Cortex of kidney (tissue), 1 donor: ENCODE measurements at places on chromosomes 7 and 10.

DNA sequence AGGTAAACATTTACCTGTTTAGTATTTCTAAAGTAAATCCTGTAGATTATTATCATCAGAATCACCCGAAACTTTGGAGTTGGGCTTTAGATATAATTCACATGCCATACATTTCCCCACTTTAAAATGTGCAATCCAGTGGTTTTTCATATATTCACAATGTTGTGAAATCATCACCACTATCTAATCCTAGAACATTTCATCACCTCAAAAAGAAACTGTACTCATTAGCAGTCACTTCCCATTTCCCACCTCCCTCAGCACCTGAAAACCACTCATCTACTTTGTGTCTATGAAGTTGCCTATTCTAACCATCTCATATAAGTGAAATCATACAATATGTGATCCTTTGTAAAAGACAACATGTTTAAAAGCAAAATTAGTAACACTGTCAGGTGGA lies 182.6 kb downstream of the FZD1 start:
- no peak for DNase-seq

- DNase-seq = no peak
Observed at GRCh38 chr7:149869291-149869650, 4.5 kb upstream of the ATP6V0E2 start.

DNA sequence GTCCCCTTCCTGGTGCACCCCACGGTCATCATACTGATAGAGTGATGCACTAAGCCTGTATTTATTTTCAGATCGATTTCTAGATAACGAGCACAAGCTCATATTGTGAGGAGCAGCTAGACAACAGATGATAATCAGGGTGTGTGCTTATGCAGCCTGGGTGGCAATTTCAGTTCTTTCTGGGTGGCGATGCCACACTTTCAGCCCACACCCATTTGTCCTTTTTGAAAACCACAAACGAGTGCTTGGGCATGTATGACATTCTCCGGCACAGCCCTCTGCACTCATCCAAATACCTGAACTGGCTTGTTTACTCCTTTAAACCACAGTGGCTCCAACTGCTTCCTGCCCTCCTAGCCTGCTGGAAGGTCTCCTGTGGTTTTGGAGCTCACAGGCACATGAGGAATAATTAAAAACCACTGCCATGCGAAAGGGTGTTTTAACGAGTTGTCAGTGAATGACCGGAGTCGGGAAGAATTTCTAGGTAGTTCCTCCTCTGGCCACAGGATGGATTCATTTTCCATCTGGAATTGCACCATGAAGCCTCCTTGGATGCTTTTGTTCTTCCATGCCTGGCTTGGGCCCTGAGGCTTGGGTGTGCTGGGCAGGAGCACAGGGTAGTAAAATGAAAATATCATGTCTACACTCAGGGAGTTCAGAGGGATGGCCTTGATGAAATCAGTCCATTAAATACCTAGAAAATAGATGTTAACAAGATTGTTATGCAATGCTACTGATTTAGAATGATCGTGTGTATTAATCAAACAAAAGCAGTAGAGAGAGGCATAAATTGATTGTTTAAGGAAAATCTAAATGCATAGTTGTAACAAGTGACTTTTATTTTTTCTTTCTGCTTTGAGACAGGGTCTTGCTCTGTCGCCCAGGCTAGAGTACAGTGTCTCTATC lies 52.4 kb upstream of the ITGB1 start:
- no peak for DNase-seq

GRCh38 chr10:25048450-25048849 lies 32.0 kb downstream of the THNSL1 start:
- DNase-seq = no peak

GRCh38 chr10:69438536-69439349 lies 12.5 kb upstream of the TSPAN15 start:
- no peak for DNase-seq

GRCh38 chr10:84261236-84261915 lies 16.5 kb downstream of the RGR start:
- no peak for DNase-seq

- DNase-seq = no peak
Observed at GRCh38 chr10:67612577-67613537, 83.1 kb downstream of the CTNNA3 start.

GRCh38 chr7:75998038-75998437 lies 3.6 kb upstream of the TMEM120A start:
- no peak for DNase-seq

DNA sequence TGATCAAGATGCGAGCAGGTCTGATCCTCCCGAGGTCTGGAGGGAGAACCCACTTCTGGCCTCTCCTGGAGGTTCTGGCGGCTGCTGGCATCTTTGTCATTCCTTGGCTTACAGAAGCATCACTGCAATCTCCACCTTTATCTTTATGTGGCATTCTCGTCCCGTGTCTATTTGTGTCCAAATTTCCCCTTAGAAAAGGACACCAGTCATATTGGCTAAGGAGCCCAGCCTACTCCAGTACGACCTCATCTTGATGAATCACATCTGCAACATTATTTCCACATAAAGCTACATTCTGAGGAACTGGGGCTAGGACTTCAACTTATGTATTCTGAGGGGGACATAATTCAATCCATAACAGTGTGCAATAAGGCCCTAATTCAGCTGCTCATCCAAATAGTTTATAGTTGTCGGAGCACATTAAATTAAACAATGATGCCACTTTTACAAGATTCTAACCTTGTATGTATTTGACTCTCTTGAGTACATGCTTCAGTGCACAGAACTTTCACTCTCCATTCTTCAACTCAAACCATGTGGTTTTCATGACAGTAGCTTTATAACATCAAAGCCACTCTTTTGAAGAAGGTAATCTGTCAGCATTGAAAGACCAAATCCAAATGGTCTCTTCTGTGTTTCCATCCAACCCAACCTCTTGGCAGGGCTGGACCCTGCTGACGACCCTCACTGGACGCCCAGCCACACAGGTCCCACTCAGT lies 86.2 kb upstream of the DDC start:
- no peak for DNase-seq

DNA sequence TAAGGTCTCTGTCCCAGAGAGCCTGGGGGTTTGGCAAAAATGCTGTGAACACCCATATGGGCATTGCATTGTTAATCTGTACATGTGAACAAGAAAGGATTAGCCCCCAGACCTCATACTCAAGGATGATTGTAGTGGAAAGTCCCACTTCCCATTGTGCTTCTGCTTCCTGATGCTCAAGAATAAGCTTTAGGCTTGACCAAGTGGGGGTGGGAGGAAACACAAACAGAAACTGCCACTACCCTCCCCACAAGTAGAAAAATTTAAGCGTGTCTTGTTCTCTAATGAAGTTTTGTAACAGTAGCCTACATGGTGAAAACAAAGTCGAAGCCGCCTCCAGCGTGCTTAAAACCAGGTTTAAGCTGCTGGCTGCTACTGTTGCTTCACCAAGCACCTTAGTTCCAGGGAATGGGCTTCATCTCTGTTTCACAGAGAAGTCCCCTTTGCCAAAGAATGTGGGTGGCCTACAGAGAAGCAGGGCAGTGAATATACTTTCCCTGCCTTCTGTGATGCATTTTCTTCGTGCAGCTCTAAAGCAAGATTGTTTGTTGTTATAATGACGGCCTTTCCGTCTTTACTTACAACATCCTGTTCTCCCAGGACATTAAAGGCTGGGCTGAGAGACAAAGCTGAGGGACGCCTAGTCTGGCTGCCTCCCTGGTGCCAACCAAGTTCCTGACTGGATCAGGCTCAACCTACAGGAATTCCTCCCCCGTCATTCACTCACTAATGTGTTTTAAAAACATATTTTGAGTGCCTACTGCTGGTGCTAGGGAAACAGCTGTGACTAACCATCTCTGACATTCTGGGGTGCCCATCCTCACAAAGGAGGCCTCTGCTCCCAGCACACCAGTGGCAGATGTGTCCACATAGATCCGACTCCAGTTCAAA lies 32.1 kb upstream of the CCSER2 start:
- no peak for DNase-seq

DNA sequence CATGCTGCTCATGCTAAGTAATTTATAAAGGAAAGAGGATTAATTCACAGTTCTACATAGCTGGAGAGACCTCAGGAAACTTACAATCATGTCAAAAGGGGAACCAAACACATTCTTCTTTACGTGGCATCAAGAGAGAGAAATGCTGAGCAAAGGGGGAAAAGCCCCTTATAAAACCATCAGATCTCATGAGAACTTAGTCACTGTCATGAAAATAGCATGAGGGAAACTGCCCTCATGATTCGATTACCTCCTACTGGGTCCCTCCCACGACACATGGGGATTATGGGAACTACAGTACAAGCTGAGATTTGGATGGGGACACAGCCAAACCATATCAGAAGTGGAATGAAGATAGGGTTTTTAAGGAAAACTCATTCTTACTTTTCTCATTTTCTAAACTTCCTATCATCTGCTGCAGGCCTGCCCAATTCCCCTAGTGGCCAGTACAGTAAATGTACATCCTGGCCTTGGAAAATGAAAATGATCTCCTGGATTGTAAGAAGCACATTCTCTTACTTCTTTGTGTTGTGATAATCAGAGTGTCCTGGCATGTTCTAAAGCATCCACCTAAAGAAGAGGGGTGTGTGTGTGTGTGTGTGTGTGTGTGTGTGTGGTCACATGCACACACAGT lies 421.5 kb downstream of the LRMDA start:
- no peak for DNase-seq

DNA sequence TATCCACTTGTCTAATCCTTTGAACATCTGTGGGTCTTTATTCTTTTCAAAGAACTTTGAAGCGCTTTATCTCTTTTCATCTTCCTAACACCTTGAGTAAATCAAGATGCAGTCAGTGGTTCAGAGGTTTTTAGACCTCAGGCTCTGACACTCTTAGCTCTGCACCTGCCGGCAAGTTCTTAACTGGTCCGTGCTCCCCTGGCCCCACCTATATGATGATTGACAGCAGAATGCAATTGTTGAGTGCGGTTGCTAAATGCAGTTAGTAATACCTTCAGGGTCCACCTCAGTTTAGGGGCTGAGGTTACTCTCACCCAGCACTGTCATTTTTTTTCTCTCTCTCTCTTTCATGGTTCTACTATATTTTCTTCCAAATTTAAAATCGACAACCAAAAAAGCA lies 854.2 kb upstream of the AUTS2 start:
- DNase-seq = no peak

GRCh38 chr7:7614018-7614741 lies 26.4 kb upstream of the UMAD1 start:
- no peak for DNase-seq

DNA sequence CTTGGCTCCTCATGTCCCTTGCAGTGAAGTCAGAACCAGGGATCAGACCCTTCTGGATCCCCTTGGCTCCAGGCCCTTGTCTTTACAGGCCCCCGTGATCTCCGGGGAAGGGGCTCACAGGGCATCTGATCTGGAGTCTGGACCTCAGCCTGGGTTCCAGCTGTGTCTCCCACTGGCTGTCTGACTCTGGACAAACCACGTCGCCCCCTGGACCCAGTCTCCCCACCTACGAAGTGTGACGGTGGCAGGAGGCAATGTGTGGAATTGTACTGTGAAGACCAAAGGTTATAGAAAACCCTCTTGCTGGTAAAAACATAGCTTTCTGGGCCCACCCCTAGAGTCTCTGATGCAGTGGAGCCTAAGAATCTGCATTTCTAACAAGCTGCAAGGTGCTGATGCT lies 15.5 kb upstream of the C10orf71 start:
- DNase-seq = no peak

DNA sequence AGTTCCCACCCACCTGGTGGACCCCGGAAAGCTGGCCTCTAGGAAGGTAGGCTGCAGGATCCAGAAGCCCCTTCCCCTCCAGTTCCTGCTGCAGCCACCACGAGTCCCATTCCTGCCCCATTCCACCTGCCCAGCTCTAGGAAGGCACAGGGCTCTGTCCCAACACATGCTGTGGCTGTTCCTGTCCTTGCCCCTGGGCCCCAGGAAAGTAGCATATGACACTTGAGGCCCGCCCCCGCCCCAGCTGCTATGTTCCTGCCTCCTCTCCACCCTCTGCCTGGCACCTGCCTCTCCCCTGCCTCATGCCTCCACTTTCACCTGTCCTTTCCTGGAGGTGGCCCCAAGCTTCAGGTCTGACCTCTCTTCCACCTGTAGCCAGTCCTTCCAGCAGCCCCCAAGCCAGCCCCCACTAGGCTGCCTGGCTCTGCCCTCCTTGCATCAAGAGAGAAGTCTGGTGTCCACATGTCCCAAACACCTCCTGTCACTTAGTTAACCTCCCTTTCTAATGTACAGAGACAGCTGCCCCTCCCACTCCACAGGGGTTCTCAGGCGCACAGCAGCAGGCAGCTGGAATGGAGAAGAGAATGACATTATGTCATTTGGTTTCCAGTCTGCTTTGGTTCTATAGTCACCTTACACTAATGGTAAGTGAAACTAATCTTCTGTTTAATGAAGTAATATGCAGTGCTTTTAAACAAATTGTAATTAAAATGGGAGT lies 22.7 kb downstream of the YKT6 start:
- no peak for DNase-seq

- DNase-seq = no peak
Observed at GRCh38 chr7:69564454-69565417, 33.5 kb upstream of the AUTS2 start.

DNA sequence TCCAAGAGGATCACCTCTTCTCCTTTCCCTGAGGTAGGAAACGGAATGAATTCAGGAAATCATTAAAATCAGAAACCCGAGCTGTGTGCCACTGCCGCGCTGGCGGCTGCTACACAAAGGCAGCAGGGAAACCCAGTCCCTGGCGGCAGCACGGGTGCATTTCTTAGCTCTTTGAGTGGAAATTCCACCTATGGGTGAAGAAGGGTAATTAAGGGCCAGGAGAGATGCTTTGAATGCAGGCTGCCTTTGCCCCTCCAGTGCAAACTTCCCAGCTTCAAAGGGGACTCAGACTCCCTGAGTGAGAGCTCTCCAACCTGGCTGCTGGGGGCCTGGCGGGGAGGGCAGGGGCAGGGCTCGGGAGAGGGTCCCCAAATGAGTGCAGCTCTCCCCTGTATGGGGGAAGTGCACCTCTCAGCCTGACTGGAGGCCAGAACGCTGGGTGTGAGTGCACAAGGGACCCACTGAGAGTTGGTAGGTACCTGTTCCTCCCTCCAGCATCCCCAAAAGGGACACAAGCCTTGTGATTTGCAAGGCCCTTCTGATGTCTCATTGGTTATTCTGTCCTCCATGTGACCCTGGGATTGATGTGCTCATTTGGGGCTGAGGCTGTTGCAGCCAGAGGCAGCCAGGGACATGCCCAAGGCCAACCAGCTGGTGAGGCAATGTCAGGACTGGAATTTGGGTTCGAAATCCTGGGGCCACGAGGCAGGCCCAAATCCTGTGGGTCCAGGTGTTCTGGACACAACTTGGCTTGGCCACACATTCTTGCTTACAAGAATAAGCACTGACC lies 16.3 kb upstream of the ZMIZ1 start:
- DNase-seq = no peak
